ENCODE measurements at places on chromosomes 3 and 15. TPM values are rescaled to one million over a fixed set of nuclear protein-coding genes. Genes with fewer than 3 reads are reported as not detected.
A peak's percentile ranks its signal among the peaks of the same experiment; 100 is the strongest.

Gene ADGRG7
- total RNA-seq: 4.2 TPM

Gene GOLGA6L10
- total RNA-seq: 3.8 TPM

Gene CCDC71
- 15.2 TPM for total RNA-seq

Gene SNX4
- 59.0 TPM for total RNA-seq

Gene ROPN1
- not detected for total RNA-seq

Gene FAM131A
- total RNA-seq: 6.7 TPM

DNA sequence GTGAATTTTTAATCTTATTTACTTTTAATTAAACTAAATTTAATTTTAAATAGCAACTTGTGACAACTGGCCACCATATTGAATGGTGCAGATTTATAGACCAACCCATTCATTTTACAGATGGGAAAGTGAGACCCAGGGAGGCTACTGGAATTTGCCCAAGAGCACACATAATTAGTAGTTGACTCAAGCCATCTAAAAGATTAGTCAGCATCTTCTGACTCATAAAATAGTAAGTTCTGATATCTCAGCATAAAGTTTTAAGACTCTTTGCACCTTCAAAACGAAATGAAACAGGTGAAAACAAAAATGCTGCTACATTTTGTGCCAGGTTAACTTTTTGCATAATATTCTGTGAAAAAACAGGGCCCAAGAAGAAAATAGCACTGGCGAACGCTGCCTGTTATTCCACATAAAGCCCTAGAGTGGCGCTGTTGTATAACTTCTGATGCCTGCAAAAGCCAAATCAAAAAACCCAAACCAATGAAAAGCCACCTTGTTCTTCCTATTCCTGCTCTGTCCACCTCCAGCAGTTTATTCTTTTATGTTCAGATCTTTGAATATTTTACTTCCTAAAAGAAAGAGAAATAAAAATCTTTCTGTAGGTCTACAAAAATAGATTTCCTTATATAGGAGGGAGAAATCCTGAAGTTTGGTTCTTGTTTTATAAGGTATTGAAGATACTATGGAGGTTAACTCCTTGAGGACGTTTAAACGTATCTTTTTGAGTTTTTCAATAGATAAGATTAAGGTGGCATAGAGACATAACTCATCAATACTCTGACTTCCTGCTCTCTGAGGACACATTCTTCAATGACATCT is 62.8 kb downstream of the OTOL1 start:
- peak; percentile 23 for DNase-seq

- DNase-seq: no peak
These were observed 479.2 kb downstream of the LPP start for GRCh38 chr3:188633206-188633605.

DNA sequence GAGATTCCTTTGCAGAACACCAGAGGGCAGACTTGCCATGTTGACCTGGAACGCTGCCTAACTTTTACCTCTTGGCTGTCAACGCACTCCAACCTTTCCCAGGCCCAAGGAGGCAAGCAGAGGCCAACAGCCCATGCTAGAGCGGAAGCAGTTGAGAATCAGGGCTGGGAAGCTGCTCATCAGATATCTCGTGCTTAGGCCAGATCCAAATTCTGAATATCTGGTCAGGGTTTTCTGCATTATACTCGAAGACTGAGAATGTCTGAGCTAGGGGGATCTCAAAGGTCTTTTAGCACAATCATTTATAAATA is 2.5 kb downstream of the XIRP1 start:
- peak; percentile 75 for DNase-seq

DNA sequence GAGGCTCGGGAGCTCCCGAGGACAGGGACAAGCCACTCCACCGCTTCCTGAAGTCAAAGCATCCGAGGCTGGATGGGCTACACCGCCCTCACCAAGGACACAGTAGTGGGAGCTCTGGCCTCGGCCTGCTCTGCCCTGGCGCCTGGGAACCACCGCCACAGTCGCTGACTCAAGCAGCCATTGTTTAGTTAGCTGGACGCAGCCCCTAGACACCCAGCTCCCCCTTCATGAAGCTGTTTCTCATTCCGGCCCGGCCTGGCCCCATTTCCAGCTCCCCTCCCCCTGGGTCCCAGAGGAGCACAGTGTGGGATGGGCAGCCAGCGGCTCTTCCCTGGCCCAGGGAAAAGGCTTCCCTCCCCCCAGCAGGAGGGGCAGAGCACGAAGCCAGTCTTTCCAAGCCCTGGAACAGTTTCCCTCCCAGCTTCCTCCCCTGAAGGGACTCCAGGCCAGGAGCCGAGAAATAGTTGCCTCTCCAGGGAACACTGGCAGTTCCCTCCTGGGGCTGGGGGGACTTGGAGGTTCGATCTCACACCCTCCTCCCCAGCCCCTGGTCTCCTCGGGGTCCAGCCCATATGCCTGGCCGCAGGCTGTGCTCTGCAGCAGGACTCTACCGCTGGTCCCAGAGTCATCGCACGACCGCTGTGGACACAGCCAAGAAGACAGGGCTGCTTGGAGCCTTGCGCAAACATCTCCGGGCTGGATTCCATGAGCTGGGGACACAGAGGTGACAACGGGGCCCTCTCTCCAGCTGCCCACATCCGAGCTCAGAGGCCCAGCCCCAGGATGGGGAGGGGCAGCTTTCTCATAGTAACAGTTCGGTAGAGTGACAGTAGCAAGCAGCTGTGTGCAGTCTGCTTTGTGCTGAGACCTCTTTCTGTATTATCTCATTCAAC is 10.0 kb downstream of the PLXND1 start:
- DNase-seq: peak; percentile 40

DNA sequence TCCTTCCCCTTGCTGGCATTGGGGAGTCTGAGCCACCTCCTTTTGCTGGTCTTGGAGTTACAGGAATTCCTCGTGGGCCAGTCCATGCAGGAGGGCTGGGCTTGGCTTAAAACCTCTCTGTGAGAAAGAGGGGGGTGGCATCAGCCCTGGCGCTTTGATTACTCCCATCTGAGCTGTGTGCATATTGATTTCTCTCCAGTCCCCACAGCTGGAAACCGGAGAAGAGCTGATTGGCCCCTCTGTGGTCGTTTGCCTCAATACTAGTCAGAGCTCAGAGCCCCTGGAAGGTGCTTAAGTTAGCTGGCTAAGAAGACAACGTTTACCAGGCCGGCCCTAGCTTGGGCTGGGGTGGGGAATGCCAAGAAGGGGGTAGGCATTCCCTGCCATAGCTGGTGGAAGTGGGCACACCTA is 4.0 kb upstream of the RASGRF1 start:
- DNase-seq: no peak

DNA sequence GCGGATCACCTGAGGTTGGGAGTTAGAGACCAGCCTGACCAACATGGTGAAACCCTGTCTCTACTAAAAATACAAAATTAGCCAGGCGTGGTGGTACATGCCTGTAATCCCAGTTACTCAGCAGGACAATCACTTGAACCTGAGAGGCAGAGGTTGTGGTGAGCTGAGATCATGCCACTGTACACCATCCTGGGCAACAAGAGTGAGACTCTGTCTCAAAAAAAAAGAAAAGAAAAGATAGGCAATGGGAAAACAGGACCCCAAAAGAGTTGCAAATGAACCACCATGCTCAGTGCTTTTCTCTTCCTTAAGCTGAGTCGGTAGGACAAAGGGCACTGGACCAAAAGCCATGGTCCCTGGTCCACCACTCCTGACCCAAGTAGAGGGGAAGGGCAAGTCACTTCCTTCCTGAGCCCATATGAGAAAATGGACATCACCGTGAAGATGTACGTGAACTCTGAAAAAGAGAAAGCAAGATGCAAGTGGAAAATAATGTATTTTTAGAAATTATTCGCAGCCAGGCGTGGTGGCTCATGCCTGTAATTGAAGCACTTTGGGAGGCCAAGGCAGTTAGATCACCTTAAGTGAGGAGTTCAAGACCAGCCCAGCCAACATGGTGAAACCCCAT is 2.6 kb downstream of the ITGB5 start:
- DNase-seq: no peak

GRCh38 chr3:138114431-138114918 is 933 bp downstream of the DZIP1L start:
- no peak for DNase-seq

GRCh38 chr3:137642831-137643230 is 121.3 kb upstream of the SOX14 start:
- no peak for DNase-seq

GRCh38 chr3:190696777-190697501 is 165.6 kb downstream of the GMNC start:
- peak; percentile 2 for DNase-seq

DNA sequence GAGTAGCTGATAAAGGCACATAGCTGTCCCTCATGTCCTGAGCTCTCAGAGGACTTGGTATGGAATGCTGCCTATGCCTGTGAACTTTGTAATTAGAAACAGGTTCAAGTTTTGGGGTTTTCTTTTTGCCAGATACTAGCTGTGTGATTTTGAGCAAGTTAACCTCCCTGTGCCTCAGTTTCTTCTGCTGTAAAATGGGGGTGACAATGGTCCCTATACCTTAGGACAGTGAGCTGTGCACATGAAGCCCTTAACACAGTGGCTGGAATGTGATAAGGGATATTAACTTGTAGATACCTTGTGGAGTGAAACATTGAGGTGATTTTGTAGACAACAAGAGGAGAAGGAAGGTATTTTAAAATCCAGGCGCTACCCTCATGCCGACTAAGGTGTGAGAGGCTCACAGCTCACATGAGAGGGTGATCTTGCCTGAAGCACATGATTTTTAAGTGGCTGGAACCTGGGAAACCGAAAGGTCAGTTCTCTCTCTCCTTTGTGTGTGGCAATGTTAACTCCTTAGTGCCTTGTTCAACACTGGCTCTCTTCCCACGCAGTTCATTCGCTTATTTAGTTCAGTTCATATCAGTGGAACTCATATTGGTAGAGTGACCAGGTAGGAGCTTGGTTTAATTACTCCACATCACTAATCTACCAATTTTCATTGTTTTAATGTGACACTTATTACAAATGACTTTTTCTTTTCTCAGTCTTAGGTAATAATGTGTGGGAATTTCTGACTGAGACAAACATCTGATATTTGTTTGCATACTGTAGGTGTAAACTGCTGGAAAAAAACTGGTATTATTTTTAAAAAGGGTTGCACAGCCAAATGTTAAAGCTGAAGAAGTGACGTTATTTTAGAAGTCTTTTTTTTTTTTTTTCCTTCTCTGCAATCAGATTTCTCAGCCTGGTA is 236.2 kb downstream of the ITPR1 start:
- DNase-seq: no peak

GRCh38 chr3:4520033-4520816 is 27.1 kb downstream of the ITPR1 start:
- DNase-seq: no peak

DNA sequence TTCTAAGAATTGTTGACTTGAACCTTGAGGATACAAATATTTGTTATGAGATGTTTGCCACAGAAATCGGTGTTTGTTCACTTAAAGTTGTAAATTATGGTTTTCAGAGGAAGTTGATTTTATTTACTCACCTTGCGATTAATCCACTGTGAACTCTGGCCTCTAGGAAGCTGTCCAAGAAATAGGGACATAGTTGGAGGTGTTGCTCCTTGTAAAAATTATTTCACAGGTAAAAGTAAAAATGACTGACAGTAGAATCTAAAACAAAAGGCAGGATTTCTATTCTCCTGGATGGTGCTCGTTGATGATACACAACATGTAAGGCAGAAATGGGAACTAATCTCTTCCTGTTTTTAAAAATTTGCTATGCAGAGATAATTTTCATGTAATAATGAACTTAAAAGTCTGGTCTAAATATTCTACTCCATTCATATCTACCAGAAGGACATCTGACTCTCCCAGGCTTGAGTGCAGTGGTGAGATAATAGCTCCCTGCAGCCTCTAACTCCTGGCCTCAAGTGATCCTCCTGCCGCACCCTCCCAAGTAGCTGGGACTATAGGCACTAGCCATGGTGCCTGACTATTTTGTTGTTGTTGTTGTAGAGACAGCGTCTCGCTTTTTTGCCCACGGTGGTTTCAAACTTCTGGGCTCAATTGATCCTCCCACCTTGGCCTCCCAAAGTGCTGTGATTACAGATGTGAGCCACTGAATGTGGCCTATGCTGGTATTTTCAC is 17.1 kb upstream of the LZTFL1 start:
- DNase-seq: no peak

Data from Caco-2 (cell line).